Effector memory CD4-positive, alpha-beta T cell (primary cell): ENCODE measurements at places on chromosomes 6 and 20.

DNA sequence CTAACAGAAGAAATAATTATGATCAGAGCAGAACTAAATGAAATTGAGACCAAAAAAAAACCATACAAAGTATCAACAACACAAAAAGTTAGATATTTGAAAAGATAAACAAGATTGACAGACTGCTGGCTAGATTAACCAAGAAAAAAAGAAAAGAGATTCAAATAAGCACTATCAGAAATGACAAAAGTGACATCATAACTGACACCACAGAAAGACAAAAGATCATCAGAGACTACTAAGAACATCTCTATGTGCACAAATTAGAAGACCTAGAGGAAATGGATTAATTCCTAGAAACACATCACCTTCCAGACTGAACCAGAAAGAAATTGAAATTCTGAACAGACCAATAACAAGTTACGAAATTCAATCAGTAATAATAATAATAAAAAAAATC, 17.9 kb downstream of the DTNBP1 start:
- no peak for DNase-seq

- DNase-seq, result peak; percentile 56
These were observed 3.9 kb upstream of the PHF20 start for GRCh38 chr20:35767683-35768481.

DNA sequence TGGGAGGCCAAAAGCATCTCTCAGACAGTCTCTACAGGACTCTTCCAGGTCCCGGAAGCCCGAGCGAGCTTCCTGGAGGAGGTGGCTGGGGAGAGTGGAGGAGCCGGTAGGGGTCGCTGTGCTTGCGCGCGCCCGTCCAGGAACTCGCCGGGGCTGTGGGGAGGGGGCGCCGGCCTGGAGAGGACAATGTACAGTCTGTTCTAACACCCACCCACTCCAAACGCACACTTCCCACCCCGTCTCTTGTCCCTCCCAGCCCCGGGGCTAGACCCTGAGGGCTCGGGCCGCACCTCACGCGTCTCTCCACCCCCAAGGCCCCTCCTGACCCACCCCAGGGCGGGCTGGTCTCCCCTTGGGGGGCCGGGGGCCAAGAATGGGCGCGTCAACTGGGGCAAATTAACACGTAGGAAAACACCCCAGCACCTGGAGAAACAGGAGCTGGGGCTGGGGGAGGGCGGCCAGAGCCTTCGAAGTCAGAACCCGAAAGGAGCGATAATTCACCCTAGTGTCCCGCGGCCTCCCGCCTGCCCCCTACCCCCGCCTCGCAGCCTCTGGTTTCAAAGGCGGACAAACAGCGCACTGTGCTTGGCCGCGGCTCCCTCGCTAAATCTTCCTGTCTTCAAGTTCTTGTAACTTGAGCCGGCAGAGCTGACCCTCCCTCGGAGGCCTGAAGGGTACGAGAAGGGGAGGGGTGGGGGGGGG, 103.2 kb upstream of the FOXP4 start:
- DNase-seq, result no peak

DNA sequence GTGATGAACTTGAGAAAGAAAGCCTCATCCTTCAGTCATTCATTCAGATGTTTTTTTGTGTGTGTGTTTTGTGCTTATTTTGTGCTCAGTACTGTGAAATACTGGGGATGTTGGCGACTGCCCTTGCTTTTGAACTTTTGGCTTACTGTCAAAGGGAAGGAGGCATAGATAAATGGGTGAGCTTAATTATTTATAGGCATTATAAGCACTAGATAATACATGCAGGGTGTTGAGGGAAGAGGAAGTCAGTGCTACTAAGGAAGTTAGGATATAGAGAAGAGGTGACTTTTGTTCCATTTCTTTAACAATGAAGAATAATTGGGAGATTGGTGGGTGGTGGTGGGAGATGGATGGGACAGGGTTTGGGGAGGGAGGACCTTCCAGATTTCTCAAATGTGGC, 23.6 kb downstream of the XRN2 start:
- no peak for DNase-seq

DNA sequence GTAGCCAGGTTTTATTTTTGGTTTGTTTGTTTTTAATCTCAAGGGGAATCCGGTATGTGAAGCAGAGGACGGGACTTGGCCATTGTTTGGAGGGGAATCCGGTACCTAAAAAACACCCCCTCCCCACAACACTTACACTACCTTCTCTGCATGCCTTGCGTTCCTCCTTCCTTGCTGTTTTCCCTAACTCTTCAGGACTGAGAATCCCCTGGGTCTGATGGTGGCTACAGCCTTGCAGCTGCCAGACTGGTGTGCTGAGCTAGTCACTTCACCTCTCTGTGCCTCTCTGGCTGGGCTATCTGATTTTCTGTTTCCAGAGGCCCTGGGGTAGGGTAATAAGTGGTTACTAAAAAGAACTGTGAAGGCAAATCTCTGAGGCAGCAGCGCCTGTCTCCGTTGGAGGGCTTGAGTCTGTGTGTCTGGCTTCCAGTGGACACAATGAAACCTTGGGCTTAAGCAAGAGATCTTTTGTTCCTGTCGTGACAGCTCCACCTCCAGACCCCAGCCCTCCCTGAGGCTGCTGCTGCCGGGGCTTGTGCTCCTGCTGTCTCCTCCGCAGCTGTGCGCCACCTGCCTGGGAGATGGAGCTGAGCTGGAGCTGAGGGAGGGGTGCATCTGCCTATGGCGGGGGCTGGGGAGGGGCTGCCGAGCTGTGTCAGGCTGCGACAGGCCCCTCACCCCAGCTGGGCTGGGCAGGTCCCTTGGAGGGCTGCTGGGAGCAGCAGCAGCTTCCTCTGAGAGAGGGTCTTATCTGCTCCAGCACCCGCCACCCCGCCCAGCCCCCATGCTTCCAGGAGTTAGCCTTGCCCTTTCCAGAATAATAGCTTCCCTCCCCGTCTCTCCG, 65.8 kb upstream of the CCDC167 start:
- no peak for DNase-seq

GRCh38 chr6:89611666-89612065, 26.9 kb downstream of the LYRM2 start:
- no peak for DNase-seq
